ENCODE measurements at places on chromosomes 7 and 10. TPM values are rescaled to one million over a fixed set of nuclear protein-coding genes. Genes with fewer than 3 reads are reported as not detected.

DNA sequence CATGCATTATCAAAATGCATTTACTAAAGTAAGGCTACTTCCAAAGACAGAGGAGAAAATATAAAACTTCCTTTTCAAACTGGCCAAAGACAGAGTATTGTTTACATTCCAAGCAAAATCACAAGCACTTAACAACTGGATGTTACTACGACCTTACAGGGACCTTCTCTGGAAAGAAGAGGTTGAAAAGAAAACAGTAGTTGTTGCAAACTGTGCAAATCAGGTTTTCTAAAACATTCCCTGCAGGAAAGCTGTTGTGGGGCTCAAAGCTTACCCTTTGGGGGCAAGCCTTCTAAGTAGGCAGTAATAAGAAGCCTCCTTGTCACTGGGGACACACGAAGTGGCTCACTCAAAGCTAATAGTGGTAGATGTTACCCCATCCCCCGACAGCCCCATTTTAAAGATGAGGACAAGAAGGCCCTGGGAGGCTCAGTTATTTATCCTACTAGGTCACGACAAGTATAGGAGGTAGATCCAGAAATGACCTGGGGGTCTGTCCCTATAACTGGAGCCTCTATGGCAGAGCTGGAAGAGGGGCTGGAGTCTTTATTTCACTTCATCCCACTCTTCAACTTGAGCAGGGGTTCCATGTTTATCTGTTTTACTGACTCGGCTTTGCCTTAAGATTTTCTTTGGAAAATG lies 46.6 kb downstream of the ATXN7L1 start:
- DNase-seq = no peak

- no peak for DNase-seq
Measured at GRCh38 chr7:46226860-46227259, 305.8 kb upstream of the IGFBP3 start.

DNA sequence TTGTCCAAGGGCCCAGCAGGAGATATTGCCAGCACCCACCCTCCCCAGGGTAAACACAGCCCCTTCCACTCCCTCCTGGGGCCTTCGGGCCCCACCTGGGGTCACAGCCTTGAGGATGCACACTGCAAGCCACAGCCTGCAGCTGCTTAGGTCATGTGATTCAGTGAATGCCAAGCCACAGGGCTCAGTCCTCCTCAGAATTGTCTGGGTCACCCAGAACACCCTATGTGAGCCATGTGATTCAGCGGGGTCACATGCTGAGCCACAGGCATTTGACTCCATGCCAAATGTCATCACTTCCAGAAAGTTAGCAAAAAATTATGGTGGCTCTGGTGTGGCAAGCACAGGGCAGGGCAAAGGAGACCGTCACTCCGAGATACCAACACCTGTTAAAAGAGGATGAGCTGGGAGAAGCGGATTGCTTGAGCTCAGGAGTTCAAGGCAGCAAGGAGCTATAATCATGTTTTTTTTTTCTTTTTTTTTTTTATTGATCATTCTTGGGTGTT lies 17.2 kb upstream of the PSAP start:
- no peak for DNase-seq

DNA sequence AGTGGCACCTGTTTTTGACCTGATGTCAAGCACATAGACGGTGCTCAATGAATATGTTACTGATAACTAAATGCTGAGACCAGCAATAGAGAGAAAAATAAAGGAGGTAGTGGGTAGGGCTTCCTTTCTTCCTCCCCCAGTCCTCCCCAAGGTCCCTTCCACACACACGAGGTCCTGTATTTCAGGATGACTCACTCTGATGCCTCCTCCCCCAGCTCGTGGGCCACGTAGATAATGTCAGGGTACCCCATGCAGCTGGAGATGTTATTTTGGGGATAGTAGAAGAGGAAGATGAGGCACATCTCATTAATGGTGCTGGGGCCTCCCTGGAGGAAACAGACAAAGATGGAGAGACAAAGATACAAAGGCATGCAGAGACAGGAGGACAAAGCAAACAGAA lies 17.3 kb downstream of the PRSS58 start:
- no peak for DNase-seq

DNA sequence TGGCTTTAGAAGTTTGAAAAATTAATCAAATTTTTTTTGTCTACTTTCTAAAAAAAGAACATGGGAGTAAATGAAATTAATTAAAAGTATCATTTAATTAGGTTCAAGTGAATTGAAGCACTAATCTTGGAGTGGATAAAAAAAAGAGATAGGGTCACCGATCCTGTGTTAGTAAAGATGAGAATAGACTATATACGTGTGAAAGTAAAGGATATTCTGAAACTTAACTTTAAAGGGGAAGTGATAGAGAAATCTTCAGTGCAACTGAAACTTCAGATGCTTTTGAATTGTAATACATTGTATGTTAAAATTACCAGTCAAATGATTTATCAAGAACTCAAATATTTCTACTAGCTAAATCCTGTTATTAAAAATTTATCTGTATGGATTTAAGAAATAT lies 4.8 kb downstream of the NHLRC2 start:
- no peak for DNase-seq

- DNase-seq = no peak
Measured at GRCh38 chr7:47582764-47583738, 1.1 kb upstream of the TNS3 start.

- DNase-seq = peak; percentile 90
Measured at GRCh38 chr7:157932498-157933218, 595.9 kb downstream of the DNAJB6 start.

- no peak for DNase-seq
Measured at GRCh38 chr10:47038881-47039561, 127.8 kb downstream of the PTPN20 start.

GRCh38 chr7:47478017-47478344 lies 103.9 kb downstream of the TNS3 start:
- DNase-seq = no peak

- no peak for DNase-seq
Measured at GRCh38 chr10:128286762-128287500, 160.7 kb upstream of the MKI67 start.

GRCh38 chr10:72002354-72003295 lies 38.4 kb downstream of the CHST3 start:
- no peak for DNase-seq

DNA sequence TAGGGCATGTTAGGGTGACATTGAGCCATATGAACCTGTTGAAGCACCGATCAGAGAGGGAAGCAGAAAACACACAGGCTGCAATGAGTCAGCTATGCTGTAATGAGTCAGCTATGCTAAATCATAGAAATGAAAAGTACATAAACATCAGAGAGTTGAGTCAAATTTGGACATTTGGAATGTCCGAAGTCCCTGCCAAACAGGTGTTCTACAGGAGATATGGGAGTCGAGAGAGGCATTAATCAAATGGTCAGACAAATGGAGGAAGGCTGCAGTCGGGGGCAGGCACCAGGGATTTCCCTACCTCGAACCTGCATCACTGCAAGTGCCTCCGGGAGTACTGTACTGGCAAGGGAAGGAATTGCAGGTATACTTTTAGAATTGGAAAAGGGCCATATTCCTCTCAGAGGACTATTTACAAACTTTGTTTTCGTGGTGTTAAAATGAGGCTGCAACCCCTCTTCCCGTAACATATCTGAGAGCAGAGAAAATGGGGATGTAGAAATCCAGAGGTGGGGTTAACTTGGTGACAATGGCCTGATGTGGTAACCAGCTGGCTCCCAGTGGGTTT lies 8.8 kb upstream of the ZC3HAV1 start:
- peak; percentile 32 for DNase-seq

- DNase-seq = no peak
Measured at GRCh38 chr7:70790215-70791073, 341.5 kb upstream of the GALNT17 start.

- no peak for DNase-seq
Measured at GRCh38 chr7:141952461-141952860, 5.7 kb upstream of the CLEC5A start.

DNA sequence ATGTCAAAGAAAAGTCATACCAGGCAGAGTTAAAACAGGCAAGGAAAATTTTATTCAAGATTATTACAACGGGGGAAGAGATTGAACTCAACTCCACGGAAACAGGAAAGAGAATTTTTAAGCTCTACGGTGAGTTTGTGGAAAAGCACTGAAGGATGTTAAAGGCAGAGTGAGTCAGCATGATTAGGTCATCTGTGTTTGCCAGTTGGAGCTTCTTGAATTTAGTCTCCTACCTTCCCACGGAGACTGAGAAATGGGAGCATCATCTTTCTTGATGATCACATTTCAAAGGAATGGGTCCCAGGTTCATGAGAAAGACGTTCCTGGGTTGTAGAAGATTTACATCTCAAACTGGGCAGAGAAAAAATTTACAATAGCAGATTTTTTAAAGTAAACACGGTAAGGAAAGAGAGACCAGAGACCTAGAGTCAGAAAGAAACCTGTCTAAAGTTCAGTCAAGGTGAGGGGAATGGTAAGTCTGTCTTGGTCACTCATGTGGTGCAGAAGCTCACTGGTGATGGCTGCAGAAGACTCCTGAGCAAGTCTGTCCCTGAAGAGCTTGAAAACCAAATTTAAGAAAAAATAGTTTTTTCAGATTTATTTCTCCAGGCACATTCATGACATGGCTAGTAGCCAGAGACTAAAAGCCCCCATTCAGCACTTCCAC lies 516.9 kb upstream of the LRRN3 start:
- peak; percentile 19 for DNase-seq

DNA sequence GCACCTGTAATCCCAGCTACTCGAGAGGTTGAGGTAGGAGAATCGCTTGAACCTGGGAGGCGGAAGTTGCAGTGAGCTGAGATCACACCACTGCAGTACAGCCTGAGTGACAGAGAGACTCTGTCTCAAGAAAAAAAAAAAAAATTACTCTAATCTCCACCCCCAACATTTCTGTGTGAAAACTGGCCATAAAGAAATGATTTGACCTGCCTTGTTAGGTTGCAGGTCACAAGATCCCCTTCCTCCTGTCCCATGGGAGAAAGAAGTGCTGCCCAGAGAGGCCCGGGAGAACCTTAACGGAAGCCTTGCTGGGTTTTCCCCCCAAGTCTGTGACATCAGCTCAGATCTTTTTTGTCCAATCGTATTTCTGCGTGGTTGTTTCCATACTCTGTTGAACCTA lies 8.7 kb upstream of the CALHM1 start:
- DNase-seq = no peak

DNA sequence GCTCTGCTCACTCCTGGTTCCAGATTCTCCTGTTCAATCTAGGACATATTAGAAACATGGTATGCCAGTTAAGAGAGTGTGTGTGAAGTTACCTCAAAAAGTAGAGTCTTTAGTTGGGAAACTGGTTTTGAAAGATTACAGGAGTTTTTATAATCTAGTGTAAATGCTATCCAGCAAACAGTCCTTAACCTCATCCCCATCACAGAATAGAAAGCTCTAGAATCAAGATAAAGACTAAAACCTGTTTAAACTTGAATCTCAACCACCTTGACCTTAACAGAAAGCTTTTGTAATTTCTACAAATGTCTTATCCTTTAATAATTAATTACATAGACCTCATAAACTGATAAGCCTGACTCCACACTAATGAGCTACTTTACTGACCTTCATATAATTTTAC lies 1288.7 kb upstream of the SORCS1 start:
- DNase-seq = no peak

DNA sequence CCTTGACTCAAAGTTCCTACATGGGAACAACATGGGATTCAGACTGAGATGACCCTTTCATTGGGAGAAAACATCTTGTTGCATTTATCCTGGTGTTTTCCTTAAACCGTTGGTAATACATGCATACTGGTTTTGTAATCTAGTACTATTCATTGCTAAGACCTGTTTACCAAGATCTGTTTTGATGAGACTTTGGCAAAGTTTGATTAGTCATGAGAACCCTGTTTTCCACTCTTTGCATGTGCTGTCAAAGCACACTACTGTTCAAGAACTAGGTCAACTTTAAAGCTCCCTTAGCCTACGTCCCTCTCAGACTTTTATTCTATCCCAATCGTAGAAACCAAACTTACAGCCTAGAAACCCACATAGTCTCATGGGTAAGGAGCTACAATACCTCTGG lies 650.9 kb downstream of the GATA3 start:
- DNase-seq = no peak

DNA sequence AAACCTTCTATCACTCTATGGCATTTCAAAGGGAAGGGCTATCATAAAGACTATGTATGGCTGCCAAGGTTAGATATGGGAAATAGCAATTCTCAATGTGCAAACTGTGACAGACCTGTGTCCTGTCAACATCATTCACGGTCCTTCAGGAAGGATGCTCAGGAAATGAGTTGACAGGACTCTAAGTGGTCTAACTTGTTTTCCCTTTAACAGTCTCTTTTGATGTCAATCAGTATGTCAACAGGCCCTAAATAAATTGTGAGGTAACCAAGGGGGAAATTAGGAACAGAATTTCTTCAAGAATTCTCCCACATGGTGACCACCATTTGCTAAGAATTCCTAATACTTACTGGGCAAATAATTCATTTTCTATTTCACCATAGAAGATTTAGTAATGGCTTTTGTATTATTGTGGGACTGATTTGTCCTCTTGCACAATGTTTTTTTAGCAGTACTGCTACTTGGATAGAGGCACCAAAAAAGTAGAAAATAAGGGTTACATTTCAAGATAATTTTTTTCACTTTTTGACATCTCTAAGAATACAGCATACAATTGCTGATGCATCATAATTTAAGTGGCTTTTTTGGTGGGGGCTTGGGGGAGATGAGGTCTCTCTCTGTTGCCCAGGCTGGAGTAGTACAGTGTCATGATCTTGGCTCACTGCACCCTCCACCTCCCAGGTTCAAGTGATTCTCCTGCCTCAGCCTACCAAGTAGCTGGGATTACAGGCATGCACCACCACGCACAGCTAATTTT lies 275.8 kb downstream of the CACNA2D1 start:
- no peak for DNase-seq

GRCh38 chr10:113006656-113007342 lies 56.8 kb downstream of the TCF7L2 start:
- no peak for DNase-seq

DNA sequence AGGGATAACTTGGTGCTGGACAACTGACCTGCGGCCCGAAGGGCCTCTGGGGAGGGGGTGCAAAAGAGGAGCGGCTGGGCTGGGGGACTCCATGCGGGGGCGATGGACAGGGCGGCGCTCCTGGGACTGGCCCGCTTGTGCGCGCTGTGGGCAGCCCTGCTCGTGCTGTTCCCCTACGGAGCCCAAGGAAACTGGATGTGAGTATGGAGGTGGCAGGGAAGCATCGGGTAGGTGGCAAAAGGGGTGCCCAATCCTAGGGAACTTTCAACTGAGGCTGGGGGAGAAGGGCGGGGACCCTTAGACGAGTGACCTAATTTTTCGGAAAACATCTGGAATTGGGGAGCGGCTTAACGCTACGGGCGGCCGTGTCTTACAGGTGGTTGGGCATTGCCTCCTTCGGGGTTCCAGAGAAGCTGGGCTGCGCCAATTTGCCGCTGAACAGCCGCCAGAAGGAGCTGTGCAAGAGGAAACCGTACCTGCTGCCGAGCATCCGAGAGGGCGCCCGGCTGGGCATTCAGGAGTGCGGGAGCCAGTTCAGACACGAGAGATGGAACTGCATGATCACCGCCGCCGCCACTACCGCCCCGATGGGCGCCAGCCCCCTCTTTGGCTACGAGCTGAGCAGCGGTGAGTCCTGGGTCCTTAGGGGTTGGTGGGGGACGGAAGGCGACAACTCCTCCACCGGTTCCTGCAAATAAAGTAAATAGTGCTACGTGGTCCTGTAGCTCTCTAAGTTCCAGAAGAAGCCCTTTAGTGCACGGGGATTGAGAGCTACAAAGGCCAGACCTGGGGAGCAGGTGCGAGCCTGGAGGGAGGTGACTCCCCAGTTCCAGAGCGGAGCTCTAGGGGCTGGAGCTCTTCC lies 622 bp downstream of the WNT16 start:
- DNase-seq = no peak

LRRN3 gene
- 0.07 TPM for total RNA-seq

GLI3 gene
- total RNA-seq = 0.07 TPM

HSPA12A gene
- total RNA-seq = 19.8 TPM

ACHE gene
- total RNA-seq = 1.8 TPM

PPP1R17 gene
- not detected for total RNA-seq

LIPK gene
- not detected for total RNA-seq

SLC26A4 gene
- total RNA-seq = 0.66 TPM

Measured in HCT116 (cell line).